Ecto neural progenitor cell (in vitro differentiated cells): ENCODE measurements at places on chromosomes 3 and 15.
A peak's percentile ranks its signal among the peaks of the same experiment; 100 is the strongest.

- no peak for DNase-seq
Observed at GRCh38 chr15:39202641-39203040, 378.2 kb upstream of the THBS1 start.

- DNase-seq = no peak
Observed at GRCh38 chr15:83546512-83546888, 99.4 kb downstream of the SH3GL3 start.

DNA sequence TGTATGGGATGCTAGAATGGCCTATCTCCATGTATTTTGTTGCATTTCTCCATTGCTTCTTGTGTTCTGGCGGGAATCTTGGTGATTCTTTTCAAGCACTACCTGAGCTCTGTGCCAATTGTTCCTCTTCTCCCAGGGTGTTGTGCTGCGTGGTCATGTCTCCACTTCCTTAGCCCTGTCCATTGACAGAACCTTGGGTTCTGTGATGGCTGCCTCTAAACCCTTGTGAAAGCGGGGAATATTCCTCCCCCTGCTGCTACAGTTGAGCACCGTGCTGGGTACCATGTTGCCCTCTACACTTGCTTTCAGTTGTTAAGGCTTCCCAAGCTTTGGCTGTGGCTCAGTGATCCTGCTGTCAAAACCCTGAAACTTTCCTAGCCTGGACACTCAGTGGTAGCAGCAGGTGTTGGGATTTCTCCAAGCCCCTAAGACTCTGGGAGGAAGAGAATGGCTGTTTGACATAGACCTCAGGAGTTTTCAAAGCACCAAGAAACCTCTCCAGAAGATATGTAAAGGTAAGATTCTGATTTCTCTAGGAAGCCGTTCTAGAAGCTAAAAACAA lies 69.5 kb downstream of the MBNL1 start:
- no peak for DNase-seq

- DNase-seq = no peak
Observed at GRCh38 chr3:159884661-159885402, 103.8 kb upstream of the IL12A start.

GRCh38 chr15:76185716-76186115 lies 125.6 kb downstream of the ETFA start:
- no peak for DNase-seq

GRCh38 chr15:77839456-77839855 lies 206.7 kb upstream of the LINGO1 start:
- no peak for DNase-seq

- no peak for DNase-seq
Observed at GRCh38 chr3:121918779-121919483, 24.7 kb downstream of the SLC15A2 start.

DNA sequence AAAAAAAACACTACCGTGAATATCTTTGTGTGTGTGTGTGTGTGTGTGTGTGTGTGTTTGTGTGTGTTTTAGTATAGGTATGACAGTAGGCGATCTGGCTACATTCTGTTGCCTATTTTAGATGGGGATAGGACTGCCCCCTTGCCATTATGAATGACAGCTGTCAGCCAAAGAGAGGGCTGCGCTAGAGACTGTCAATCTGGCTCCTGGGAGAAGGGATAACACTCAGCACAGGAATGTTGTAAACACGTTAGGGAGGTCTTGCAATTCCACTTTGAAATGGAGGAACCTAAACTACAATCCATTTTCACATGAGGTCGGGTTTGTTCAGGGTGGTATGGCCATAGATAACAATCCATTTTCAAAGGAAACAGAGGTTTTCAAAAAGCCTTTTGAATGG lies 14.1 kb upstream of the ETV5 start:
- DNase-seq = no peak

GRCh38 chr15:39502611-39503195 lies 78.2 kb upstream of the THBS1 start:
- no peak for DNase-seq

GRCh38 chr3:31728403-31728802 lies 195.7 kb downstream of the STT3B start:
- no peak for DNase-seq

DNA sequence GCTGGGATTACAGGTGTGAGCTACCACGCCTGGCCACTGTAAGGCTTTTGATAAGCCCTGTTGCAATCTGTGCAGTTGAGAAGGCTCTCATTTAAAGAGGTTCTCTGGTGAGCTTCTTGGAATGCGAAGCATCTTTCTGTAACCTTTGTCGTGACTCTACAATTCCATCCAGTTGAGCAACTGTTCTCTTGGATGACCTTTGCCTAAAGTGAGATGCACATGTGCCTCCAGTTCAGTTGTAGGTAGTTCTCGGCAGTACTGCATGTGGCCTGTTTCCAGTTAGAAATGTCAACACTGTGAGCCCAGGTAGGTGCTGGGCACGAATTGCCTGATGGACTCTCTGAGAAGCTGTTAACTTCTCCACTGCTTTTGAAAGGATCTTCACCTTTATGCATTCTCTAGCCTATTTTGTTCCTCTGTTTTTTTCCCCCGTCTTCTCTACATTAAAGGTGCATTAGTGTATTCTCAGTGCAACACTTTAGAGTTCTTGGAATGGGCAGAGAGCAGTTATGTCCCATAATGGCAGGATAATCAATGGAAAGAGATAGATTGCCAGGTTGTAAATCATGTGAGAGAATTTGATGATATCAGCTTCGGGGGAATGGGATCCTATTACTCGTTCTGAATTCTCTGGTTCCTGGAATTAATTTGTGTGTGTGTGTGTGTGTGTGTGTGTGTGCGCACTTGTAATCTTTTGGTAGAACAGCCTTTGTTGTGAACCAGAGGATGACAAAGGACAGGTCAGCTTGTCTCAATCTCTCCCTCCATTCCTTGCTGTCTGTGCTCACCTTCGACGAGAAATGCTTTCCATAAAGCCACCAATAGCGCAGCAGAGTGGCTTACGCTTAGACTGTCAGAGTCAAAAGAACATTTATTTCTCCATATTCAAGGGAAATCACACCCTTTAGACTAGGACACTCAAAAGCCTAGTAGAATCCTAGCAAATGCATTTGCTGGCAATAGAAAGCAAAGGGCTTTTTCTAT lies 51.1 kb downstream of the PTPRG start:
- no peak for DNase-seq

- no peak for DNase-seq
Observed at GRCh38 chr3:37702478-37703154, 159.1 kb upstream of the CTDSPL start.

DNA sequence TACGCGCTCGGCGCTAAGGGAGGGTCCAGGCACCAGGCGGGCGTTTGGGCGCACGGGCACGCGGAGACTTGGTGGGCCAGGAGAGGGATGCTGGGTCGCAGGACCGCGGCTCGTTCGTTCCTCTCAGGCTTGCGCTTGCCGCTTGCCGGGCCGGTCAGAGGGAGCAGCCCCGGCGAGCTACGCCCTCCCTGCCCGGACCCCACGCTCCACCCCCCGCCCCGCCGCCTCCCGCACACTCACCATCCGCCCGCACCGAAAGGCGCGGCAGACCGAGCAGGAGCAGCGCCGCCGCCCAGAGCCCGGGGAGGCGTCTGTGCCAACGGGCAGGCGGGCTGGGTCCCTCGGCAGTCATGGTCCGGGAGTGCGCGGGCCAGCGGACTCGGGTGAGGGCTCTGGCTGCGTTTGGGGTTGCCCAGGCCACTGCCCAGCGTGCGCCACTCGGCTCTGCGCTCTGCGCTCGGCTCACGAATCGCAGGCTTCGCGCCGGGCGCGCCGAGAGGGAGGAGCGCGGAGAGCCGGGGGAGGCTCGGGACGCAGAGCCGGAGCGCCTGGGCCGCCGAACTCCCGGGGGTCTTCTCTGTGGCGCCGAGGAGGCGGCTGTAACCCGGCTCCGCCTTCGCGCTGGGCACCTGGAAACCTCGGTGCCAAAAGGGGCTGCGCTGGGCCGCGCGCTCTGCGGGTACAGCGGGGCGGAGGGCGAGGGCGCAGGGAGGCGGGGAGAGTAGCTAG lies at the start of gene SUSD5:
TSS of gene SUSD5 (minus strand) at position 365 of the 729 bp plus-strand sequence. CDS start at position 352, 13 bp downstream.
- peak; percentile 79 for DNase-seq

- DNase-seq = peak; percentile 90
Observed at GRCh38 chr15:45429941-45430792, 51.8 kb upstream of the GATM start.

DNA sequence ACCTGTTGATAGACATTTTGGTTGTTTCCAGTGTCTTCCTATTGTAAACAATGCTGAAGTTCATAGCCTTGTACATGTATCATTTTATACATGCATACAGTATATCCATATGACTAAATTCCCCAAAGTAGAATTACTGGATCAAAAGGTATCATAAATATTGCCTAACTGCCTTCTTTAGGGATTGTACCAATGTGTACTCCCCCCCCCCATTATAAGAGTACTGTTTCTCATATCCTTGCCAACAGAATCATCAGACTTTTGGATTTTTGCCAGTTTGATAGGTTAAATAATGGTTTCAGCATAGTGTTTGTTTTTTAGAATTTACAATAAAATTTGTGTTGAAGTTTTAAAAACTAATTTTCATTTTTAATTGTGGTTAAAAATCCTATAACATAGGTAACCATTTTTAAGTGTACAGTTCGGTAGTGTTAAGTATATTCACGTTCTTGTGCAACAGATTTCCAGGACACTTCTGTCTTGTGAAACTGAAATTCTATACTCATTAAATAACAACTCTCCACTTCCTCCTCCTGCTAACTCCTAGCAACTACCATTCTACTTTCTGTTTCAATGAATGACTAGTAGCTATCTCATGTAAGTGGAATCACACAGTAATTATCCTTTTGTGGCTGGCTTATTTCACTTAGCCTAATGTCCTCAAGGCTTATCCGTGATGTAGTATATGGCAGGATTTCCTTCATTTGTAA lies 30.8 kb upstream of the MAP3K13 start:
- DNase-seq = no peak

DNA sequence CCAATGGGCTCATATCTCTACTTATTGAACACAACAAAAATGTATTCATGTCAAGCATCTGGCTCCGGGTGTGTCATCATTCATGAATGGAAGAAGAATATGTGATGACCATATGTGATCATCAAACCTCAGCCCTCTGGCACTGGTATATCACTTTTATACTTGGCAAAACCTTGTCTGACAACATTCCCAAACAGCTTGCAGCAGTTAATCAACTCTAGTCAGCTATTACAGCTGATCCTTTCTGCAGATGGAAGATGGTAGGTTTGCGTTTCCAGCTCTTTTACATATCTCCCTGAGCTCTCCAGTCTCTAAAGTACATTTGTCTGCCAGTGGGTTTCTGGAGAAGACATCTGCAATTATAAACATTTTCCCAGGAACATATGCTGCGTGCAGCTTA lies 6.6 kb downstream of the PLSCR5 start:
- DNase-seq = no peak

- peak; percentile 62 for DNase-seq
Observed at GRCh38 chr15:100020189-100020588, 287.0 kb upstream of the LYSMD4 start.

- no peak for DNase-seq
Observed at GRCh38 chr3:187798531-187799530, 53.6 kb upstream of the BCL6 start.

DNA sequence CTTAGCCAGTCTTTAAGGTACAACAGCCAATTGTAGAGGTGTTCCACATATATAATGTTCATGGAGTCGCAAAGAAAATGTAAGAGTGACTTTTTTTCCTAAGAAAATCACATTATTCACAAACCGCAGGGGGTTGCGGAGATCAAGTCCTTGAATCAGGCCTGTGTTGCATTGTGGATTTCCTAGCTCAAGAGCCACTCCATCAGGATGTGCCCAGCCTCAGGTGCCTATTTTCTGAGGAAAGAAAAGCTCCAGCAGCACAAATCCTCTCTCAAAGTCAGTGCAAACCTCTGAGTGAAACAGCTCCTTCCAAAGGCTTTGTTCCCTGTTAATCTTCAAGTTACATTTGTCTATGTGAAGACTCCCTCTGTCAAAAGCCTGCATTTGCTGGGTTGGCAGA lies 349.4 kb downstream of the CLSTN2 start:
- DNase-seq = no peak

DNA sequence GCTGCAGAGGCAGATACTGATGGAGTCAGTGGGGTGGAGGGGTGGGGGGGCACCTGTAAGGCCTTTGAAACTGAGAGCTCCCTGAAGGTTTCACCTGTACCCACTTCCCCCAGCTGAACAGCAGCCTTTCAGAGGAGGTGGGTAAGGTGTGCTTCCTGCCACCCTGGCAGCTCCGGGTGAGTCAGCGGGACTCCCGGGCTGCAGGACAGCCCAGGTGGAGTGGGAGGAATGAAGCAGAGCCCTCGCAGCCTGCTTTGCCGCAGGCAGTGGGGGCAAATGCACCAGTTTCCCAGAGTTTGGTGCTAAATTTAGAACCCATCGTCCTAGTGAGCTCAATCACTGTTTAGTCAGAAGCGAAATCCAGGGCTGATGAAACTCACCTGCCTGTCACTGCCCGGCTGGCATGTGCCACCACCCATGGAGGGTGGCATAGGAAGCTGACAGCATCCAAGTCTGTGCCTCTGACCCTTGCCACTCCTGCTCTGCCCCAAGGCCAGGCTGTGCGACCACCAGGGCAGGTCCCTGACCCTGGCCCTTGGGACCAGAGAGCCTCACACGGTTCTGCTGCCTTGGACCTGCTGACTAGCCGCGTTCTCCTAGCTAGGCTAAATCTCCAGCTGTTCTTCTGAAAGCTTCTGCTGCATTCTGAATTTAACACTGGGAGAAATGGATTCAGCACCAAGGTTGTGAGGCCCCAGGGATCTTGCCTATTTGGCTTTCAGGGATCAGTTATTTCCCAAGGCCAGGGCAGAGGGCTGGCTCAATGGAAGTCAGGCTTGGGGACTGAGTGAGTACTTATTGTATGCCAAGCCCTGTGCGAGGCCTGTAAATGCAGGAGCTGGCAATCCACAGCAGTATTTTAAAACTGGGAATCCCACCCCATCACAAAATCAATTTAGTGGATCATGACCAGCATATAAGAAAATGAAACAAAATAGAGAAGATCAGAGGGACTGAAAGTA lies 67.3 kb upstream of the RASGRF1 start:
- DNase-seq = no peak

- DNase-seq = no peak
Observed at GRCh38 chr3:8827641-8828040, 58.2 kb upstream of the OXTR start.

GRCh38 chr15:50067254-50067653 lies 51.8 kb downstream of the ATP8B4 start:
- DNase-seq = no peak

DNA sequence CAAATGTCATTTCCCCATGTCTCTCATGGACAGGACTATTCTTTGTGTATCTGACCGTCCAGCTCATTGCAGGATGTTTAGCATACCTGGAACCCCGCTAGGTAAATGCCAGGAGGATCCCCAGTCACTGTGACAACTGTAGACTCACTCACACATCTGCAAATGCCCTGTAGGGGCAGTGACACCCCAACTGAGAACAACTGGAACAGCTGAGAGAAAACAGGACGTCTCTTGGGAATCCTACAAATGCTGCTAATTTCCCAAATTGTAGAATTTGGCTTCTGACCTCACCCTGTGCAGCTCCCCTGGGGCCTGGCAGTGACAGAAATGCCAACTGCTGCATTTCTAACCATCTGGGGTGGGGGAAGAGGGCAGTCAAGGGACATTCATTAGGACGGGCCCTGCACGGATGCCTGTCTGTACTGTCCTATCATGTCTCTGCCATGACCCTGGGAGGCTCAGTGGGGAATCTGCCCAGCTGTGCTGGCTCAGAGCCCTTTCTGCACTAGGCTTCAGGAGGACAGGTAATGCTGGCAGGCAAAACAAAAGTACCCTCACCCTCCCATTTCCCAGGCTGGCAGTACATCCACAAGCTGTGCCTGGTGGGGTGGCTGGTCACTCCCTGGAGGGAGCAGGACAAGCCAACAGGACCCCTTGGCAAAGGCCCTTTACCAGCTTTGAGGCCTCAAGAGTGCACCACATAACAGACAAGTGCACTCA lies 30.4 kb downstream of the RAB6B start:
- no peak for DNase-seq
